NCI-H460 (cell line): ENCODE measurements at places on chromosomes 12 and 14.
A peak's percentile ranks its signal among the peaks of the same experiment; 100 is the strongest.

- DNase-seq, result no peak
Observed at GRCh38 chr12:4539167-4539870, 629 bp downstream of the RAD51AP1 start.

GRCh38 chr12:94421868-94422740 lies 37.6 kb downstream of the CEP83 start:
- DNase-seq, result no peak

GRCh38 chr12:42023733-42024494 lies 120.8 kb downstream of the GXYLT1 start:
- peak; percentile 56 for DNase-seq

GRCh38 chr14:96629558-96630222 lies 127.5 kb downstream of the PAPOLA start:
- DNase-seq, result no peak

GRCh38 chr12:31872831-31873604 lies 86.2 kb upstream of the RESF1 start:
- DNase-seq, result no peak

DNA sequence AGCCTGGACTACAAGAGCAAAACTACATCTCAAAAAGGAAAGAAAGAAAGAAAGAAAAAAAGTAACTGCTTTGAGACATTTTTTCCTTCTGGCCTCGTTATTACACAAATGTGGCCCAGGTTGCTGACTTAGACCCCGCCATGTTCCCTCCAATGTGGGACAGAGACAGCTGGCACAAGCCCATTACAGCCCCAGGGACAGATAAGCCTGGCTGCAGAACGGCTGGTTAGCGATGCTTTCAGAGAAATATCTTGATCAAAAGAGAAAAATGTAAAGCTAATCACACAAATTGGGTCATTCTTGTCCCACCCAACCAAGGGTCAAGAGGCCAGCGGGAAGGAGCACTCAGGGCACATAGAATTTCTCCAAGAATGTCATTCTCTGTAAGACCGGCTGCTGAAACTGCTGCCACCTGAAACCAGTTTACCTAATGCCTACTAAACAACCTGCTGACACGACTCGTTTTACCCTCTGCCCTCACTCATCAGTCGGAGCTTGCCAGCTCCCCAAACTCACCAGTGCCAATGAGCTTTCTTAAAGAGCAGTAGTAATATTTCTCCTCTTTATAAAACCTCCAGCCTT lies 63.1 kb downstream of the TNFAIP2 start:
- no peak for DNase-seq

GRCh38 chr14:21868442-21869046 lies 194.9 kb upstream of the OR4E1 start:
- DNase-seq, result peak; percentile 39

DNA sequence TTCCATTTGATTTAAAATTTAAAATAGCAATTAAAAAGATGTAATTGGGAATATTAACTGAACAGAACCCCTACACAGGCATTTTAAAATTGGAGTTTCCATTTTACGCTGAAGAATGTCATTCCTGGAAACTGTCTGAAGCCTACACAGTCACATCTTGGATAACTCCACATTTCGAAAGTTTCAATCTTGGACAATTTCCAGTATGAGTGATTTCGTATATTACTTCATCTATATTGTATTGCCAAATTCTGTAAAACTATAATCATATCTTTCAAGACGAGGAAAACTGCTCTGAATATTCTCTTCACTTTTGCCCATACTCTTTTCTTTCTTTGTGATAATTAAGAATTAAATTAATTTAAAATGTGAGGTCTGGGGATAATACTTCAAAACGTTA lies 194.2 kb upstream of the ABCD2 start:
- no peak for DNase-seq

DNA sequence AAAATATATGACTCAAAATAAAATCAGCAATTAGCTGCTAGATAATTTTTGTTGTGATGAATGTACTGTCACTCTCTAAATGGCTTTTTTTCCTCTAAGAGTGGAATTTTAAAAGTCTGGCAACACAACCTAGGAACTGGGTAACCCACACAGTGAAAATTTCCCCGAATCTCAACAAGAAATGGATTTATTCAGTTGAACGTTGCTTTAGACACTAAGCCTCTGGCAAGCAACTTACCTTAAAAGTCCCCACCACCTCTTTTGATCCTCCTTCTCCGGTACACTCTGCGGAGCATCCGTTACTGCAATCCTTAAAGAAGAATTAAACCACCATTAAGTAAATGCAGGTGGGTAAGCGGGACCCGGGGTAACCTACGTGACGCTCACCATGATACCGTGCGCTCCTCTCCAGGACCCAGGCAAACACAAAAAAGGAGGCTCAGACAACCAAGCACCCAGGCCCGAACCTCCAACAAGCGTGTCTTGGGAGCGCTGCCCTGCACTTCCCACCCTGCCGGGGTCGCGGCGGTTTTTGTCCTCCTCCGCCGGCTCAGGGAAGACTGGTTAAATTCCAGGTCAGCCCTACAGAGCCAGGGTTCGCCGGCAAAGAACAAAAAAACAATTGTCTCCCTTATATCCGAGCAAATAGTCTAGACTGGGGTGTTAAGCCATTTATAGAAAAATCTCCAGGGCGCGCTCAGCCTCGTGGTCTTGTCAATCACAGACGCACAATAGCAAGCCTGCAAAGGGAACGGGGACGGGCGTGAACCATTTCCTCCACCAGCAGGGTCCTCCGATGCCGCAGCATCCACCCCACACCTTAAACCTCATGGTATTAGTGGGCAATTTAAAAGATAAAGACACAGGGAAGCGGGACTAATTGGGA lies 47.1 kb downstream of the BCAT1 start:
- no peak for DNase-seq

DNA sequence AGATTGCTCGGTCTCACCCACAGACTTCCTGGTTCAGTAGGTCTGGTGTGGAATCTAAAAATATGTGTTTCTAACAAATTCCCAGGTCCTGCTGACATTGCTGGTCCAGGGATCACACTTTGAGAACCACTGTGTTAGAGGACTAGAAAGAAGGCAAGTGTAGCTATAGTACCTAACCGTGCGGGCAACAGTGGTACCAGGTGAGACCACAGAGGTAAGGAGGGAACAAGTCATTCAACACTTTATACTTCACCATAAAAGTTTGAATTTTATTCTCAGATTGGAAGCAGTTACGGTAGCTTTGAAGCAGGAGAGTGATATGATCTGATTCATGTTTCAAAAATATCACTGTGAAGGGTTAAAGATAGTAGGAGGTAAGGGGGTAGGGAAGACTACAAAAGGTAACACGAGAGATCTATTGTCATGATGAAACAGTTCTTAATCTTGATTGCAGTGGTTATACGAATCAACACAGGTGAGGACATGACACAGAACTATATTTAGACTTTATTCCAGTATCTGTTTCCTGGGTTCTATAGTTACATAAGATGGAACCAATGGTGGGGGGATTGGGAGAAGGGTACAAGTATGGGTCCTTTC lies 73.5 kb downstream of the CDK17 start:
- DNase-seq, result no peak

DNA sequence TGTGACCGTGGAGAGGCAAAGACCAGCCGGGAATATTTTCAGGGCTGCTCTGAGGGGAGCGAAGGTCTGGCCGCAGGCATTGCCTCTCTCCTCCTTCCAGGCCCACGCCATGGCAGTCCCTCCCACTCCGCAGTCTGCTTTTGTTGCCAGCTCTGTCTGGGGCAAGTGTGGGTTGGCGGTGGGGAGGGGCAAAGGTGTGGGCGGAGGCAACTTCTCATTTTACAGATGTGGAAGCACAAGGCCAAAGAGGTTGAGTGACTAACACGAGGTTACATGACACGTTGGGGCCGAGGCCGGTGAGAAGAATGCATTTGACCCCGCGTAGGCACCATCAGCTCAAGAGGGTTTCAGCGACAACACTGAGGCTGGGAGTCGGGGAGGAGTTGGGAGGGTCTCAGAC lies 6.1 kb upstream of the FAIM2 start:
- DNase-seq, result no peak

DNA sequence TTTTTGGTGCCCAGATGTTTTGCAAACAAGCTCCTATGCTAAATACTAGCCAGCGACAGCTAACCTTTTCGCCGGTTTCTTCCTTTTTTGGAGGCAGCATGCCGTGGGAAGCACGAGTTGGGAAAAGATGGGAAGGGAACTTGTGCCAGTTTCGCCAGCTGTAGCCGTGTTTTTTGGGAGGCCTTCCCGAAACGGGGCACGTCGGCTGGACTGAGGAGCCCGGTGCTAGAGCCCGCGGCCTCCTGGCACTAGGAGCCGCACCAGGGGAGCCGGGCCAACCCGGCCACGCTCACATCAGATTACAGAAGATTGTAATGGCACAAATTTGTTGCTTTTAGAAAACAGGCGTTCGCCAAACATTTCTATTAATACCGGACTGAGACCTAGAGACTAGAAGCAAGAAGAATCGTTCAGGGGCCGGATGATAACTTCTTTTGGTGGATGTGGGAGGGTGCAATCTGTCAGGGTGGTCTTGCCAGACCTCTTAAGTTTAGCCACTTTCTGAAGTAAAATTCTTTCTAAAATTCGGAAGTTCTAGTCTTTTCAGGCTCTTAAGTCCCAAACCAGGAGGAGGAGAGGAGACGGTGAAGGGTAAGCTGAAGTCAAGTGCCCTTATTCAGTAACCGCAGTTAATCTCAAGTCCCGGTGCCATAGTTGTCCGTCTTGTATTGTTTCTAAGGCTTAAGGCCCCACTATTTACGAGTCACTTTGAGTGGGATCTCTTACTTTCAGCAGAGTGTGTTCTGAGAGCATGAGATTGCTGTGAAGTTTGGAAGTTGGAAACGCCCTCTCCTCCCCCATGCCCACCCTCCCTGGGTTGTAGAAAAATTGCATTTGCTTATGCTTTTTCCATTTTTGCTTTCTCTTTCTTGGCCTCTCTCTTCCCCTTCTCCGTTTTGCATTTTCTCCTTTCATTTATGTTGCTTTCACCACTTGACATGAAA lies 1.3 kb downstream of the RASSF3 start:
- DNase-seq, result no peak

DNA sequence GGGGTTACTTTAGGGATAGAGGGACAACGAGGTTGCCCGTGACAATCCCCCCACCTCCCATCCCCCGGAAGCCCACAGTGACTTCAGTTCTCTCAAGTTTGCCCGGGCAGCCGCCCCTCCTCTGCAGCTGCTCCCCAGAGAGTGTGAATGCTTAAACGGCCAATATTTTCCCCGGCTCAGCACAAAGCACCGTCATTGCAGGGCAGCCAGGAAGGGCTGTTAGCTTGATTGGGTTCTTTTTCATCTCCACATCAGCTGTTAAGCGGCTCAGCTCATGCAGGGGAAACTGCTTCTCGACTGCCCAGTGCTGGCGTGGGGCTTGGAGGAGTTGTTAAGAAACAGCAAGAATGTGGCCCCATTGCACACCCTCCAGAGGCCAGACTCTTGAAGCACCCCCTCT lies 120.5 kb upstream of the NCOR2 start:
- DNase-seq, result no peak

GRCh38 chr14:93012506-93012905 lies 89.6 kb downstream of the CHGA start:
- DNase-seq, result no peak

GRCh38 chr12:69610126-69610525 lies 581 bp downstream of the LRRC10 start:
- DNase-seq, result no peak

DNA sequence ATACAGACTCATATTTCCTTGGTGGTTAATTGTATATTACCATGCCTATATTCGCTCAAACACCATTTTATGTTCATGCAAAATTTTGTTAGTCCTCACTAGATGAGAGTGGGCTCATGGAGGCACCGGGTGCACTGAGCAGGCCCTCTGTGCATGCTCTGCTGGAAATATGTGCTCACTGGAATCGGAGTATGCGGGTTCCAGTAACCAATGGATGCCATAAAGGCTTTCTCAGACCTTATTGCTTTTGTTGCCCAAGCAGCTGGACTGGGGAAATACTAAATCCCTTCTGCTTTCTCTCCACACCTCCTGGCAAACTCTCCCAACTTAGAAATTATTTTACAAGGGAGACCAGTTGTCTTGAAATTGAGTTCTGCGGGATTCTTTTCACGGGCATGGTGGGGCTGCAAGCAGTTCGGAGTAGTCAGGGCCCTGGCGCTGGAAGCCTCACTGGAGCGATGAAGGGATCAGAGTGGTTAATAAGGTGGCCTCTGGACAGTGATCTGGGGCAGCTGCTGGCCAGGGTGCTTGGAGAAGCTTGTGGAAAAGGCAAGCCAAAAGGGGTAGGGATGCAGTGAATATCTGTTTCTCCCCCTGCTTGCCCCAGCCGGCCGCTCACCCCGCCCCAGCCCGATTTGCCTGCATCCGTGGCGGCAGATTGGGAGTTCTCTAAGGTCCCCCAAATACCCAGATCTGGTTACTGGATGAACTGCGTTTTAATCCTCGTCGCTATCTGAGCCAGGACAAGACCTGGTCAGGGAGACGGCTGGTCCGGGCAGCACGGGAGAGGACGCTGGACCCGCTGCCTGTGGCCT lies 7.4 kb upstream of the HOXC6 start:
- DNase-seq, result no peak

DNA sequence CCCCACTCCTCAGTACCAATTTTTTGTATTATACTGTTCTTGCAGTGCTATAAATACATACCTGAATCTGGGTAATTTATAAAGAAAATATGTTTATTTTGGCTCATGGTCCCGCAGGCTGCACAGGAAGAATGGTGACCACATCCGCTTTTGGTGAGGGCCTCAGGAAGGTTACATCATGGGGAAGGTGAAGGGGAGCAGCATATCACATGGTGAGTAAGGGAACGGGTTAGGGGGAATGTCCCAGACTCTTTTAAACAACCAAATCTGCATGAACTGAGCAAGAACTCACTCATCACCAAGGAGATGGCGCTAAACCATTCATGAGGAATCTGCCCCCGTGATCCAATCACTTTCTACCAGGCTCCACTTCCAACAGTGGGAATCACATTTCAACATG lies 40.0 kb downstream of the OSBPL8 start:
- DNase-seq, result no peak

DNA sequence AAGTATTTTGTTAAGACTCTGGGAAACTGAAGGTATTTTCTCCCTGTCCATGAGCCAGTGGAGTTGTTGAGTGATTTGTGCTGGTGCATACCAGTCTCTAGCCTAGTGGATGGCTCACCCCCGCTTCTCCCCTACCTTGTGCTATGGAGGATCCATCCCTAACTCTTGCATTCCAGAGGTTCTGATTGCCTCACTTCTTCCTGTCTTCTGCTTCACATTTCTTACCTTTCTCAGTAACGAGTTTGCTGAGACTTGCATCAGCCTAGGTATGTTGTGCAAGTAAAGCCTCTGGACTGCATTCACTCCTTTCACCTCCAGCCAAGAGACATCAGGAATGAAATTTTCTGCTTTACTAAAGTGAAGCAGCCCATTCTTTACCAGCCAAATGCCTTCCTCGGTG lies 391.6 kb downstream of the ZFP36L1 start:
- peak; percentile 33 for DNase-seq
